ENCODE measurements at places on chromosomes 5 and 9.

- DNase-seq, result no peak
Measured at GRCh38 chr5:110321117-110321516, 405.4 kb downstream of the TMEM232 start.

DNA sequence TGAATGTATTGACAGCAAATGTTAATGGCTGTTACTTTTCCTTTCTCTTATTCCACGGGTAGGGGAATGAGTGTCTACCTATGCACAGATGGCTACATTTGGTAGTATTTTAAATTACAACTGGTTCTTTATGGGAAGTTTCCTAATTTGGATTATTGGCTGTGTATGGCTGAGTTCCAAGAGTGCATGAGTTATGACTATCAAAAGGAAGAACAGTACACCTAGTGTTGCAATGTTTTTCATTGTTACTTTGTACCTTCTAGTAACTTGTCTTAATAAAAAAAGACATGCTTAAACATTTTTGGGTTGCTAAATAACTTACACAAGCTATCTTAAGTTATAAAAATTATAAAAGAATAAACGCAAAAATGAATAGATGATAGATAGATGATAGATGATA is 35.8 kb upstream of the MAMDC2 start:
- DNase-seq, result no peak

GRCh38 chr9:38621434-38622287 is 1.3 kb upstream of the ANKRD18A start:
- no peak for DNase-seq

DNA sequence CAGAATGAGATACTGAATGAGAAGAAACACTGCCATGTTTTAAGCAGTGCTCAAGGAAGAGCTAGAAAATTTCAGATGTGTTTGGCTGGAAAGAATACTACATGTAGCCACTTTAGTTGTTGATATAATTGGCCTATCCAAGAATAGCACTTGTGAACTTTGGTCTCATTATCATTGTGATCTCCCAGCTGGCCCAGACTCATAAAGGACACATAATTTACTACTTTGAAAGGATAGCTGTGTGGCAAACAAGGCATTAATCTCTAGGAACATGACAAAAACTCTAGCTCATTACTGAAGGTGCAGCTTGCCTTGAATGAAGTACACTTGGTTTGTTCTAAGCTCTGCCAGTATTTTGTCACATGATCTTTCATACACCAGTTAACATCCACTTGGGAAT is 356.3 kb downstream of the CSNK1G3 start:
- no peak for DNase-seq

DNA sequence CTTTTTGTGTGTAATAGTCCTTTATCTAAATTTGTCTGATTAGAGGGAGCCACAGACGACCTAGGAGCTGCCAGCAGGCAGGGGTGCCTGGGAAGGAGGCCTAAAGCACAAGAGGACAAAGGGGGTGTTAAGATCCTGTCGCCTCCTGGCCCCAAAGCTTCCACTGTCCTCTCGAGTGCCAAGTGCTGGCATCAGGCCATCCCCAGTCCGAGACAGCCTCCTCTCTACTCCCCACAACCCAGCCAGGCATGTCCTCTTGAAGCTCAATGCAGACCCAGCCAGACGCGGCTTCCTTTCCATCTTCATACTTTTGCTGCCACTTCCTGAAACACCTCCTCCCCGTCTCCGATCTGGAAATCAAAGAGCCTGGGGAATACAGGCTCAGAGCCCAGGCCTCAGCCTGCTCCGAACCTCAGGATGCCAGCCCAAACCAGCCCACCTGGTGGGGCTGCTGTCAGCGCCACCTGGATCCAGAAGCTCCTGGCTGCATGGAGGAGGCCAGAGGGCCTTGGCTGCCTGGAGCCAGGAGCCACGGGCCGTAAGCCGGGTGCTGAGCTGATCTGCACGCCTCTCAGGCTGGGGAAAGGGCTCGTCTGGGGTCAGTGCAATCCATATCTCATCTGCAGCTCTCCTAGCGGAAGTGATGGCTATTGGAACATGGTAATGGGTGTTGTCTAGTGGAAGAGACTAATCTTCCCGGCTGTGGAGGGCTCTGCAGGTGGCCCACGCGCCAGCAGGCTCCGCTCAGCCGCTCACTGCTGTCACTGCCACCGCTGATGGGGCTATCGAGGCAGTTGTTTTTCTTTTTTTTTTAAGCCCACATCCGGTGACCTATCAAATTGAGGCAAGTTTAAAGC is 60.2 kb upstream of the FUBP3 start:
- no peak for DNase-seq

DNA sequence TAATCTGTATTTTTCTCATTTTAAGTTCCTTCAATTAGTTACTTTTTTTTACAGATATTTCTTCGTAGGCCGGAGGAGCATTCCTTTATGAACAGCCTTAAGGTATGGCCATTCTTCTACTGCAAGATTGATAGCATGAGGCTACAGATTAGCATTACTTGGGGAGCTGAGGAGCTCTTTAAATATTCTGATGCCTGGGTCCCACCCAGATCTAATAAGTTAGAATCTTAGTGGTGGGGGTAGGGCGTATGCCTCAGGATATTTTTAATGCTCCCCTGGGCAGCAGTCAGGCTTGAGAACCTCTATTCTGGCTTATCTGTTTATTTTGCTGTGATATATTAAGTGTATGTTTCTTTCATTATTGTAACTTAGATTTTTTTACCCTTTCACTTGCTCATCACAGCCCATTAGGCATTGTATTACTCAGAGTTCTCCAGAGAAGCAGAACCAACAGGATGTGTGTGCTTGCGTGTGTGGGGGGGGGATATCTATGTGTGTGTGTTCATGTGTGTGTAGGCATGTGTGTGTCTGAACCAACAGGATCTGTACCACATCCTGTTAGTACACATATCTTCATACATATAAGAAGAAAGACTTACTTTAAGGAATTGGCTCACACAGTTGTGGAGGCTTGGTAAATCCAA is 91.8 kb upstream of the MTAP start:
- no peak for DNase-seq

DNA sequence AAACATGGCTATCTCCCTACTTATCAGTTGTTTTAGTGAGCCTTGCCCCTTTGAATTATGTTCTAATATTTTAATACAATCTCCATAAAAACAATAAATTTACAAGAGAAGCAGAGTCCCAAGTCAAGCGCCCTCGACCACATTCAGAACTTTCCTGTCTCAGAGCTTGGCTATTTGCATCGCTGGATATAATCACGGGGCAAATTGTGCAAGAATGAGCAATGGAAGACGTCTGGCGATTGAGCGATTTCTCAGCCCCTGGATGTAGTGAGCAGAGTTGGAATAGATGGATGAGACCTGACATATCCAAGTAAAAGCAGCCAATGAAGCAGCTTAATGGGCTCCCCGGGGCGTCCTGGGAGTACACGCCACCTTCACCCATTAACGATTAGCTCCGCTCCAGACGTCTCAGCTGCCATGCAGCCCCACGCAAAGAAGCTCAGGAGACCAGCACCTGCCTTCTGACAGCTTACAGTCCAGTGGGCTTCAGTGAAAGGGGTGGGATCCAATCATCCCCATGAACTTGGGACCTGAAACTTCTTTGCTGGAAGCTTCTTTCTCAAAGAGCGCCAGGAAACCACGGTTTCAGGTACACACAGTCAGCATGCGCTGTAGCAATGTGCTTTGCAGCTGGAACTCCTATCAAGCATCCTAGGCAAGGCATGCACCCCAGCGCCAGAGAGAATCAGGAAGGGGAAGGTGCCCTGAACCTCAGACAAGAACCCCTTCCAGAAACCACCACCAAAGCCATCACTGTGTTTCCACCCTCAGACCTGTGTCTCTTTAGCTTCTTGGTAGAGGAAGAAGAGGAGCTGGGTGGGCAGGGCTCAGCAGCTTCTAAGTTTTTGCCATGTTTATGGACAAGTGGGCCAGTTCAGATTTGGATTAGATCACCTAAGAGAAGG is 92.0 kb upstream of the IRX4 start:
- DNase-seq, result no peak

GRCh38 chr5:170049713-170050112 is 56.0 kb upstream of the FOXI1 start:
- no peak for DNase-seq

DNA sequence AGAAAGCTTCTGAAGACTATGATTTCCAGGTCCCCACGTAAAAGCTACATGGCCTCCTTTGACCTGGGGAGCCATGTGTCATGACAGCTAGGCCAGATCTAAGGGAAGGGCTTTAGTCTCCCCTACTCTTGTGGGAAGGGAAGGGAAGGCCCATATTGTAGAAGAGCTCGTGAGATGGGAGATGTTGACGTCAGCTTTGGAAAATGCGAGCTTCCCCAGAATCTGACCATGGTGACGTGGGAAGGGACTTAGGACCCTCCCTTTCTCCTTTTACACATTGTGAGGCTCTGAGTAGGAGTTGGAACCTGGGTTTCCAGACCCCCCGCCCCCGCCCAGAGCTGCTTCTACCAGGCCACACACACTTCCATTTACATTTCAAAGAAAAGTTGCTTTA is 165.5 kb downstream of the SYK start:
- DNase-seq, result no peak

- DNase-seq, result no peak
Measured at GRCh38 chr5:169296419-169297143, 4.4 kb downstream of the SLIT3 start.

GRCh38 chr9:132082188-132082587 is 2.5 kb upstream of the MED27 start:
- no peak for DNase-seq

- DNase-seq, result no peak
Measured at GRCh38 chr5:66958980-66959641, 237.5 kb downstream of the CD180 start.

GRCh38 chr9:93304574-93305496 is 120.9 kb downstream of the WNK2 start:
- DNase-seq, result no peak

DNA sequence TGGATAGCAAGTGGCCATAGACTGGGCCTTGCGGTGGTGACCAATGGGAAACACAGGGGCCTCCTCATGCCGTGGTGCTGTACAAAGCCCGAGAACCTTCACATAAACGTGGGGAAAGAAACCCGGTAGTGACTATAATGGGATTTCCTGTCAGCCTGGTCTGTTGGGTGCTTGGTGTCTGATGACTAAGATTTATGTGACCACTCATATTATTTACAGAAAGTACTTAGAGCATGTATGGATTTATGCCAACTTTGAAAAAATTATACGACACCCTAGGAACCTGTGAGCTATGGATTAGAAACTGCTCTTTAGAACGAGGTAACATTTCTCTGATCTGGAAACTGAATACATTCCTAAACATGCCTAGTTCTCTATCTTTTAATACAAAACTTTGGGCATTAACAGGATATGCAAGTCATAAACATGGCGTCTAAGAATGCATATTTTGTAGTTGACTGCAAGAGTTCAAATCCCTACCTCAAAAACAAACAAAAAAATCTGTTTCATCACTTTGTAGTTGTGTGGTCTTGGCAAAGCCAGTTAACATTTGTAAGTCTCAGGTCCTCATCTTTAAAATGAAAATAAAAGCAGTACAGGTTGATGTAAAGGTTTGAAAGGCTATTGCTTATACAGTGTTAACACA is 85.4 kb downstream of the TMEM167A start:
- no peak for DNase-seq

- DNase-seq, result no peak
Measured at GRCh38 chr5:123814801-123815470, 303.0 kb downstream of the CSNK1G3 start.

DNA sequence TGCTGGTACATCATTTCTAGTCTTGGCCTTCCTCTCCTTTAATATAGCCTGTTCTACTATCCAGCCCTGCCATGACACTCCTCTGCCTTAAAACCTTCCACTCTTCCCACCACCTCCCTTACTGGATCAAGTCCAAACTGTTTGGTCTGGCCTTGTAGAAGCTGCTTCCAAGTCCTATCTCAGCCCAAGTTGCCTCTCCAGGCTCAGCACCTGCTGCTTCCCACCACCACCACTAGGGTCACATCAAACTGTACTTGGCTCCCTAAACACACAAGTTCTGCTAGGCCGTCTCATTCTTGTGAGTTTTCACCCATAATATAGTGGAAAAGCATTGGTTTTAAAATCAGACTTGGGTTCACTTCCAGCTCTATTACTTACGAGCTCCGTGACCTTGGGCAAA is 1.4 kb downstream of the NDUFA8 start:
- DNase-seq, result no peak

- DNase-seq, result no peak
Measured at GRCh38 chr9:31837211-31837610, 547.2 kb upstream of the ACO1 start.

- no peak for DNase-seq
Measured at GRCh38 chr5:147160902-147161700, 73.7 kb upstream of the STK32A start.

- no peak for DNase-seq
Measured at GRCh38 chr9:137251194-137251461, at the start of gene STPG3. STPG3 (plus strand) TSS chr9:137251286; CDS start chr9:137251287, 1 bp downstream.

- DNase-seq, result no peak
Measured at GRCh38 chr9:133664173-133665050, 28.2 kb downstream of the DBH start.

GRCh38 chr5:159935946-159936345 is 19.7 kb downstream of the ADRA1B start:
- DNase-seq, result no peak

DNA sequence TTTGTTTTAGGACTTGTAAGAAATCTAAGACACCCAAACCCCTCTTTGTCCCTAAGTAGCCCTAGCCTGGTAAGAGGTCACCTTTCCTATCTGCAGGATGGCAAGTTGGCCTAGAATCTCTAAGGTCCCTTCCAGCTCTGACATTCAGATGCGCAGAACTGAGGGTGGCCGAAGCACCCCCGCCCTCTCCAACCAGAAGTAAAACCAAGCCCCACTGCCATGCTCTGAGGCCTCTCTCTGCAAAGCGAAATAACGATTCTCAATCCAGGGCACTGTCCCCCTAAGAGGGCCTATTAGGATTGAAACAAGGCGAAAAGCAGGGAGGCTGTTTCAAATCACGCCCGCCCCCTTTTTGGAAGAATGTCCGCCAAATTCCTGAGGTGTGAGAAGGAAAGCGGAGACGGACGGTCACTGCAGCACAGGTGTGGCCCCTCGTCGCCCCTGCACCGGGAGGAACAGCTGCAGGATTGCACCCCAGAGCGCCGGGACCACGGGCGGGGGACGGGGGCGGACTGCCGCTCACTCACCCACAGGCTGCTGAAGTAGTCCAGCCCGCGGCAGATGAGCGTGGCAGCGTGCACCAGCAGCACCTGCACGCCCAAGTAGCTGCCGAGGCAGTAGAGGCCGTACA is 824 bp downstream of the TMEM245 start:
- no peak for DNase-seq

- DNase-seq, result no peak
Measured at GRCh38 chr5:173655196-173655797, 38.8 kb upstream of the BOD1 start.

DNA sequence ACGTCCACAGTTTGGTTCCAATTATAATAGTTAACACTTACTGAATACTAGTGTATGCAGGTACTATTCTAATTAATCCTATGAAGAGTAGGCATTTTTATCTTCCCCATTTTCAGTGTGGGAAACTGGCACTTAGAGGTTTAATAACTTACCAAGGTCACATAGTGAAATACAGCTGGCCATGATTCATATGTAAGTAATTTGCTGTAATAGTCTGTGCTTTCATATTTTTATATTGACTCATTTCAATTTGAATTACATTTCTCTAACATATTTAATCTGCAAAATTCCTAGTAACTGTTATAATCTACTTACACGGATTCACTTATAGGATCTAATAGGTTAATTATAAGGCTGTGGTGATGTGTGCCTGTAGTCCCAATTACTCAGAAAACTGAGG is 19.4 kb downstream of the CCNH start:
- DNase-seq, result no peak

GRCh38 chr9:89985068-89985467 is 380.3 kb downstream of the GADD45G start:
- no peak for DNase-seq
